ENCODE measurements at places on chromosomes 7 and 10.

DNA sequence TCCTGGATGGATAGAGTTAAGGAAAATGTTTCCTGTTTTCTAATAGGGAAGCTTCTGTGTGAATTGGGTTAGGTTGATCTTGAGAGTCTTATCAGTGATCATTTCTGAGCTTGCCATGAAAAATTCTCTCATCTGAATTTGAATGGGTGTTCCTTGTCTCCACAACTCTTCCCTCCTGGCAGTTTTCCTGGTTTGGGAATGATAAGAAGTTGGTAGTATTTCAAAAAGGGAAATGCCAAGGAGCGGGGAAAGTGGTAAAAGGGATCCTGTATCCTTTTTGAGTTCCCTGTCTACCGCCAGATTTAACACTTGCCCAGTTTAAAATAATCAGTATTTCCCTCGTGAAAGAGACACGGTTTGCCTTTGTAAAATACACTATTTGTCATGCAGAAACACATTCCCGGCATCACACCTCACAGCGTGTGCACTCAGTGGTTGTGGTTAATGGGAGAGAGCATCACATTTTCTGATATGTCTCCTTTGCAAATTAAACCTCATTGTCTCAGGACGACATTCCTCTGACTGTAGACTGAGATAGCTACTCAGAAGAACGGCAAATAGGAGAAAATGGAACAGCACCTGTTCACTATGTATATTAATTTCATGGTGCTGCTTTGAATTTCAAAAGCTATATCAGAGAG lies 113.2 kb upstream of the IFRD1 start:
- no peak for DNase-seq

- DNase-seq, result no peak
Measured at GRCh38 chr10:97157578-97158095, 28.1 kb downstream of the SLIT1 start.

DNA sequence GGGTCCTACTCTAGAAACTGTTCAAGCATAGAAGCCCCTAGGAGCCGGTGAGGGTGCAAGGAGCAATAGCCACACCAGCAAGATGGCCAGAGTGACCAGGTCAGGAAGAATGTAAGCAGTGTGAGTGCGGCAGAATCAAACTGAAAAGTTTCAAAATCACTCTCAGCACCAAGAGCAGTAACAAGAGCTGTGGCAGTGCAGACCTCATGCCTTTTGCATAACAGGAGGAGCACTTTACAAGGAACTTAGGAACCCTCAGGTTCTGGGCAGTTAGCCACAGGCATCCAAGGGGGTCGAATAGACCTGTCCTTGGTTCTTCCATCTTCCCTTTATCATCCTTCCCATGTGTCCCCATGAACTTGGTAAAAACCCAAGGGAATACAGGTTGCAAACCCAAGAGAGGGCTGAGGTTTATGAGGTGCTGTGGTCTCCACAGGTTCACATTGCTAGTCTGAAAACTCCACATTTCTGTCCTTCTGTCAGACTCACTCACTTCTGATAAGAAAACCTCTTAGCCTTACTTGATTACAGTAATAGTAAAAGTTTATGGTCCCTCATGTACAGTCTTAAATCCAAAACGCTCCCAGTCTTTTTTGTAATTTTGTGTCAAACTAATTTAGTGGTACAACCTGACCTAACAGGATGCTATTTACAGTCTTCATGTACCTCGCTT lies 78.4 kb downstream of the PON1 start:
- DNase-seq, result no peak

- no peak for DNase-seq
Measured at GRCh38 chr10:74923556-74923955, 97.2 kb downstream of the KAT6B start.

- DNase-seq, result peak; percentile 41
Measured at GRCh38 chr10:69863580-69863979, 61.9 kb downstream of the COL13A1 start.

GRCh38 chr7:114678116-114678515 lies 243.8 kb upstream of the MDFIC start:
- DNase-seq, result no peak

GRCh38 chr10:4004144-4004543 lies 219.1 kb upstream of the KLF6 start:
- no peak for DNase-seq

DNA sequence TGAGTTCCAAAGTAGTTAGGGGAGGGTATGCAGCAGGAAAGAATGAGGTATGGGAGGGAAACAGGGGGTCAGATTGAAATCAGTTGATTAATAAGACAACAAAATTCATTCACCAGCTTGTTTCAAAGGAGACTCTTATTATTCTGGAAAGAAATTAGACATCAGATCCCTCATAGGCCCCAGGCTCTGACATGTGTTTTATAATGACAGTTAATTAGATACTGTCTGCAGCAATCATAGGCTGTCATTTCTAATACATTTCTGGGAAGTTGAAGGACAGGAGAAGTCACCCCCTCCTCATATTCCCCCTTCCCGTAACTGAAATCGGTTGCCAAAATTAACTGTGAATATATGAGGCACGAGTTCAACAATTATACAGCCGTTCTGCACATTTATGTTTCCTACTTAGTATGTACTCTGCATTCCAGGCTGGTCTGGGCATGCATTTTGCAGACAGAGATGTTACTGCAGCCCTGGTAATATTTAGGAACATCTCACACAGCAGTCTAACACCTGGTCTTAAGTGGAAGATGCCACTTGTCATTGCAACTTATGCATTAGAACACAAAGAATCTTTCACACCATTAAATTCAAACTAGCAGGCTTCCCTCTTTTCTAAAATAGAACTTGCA lies 355.2 kb upstream of the LRGUK start:
- no peak for DNase-seq

DNA sequence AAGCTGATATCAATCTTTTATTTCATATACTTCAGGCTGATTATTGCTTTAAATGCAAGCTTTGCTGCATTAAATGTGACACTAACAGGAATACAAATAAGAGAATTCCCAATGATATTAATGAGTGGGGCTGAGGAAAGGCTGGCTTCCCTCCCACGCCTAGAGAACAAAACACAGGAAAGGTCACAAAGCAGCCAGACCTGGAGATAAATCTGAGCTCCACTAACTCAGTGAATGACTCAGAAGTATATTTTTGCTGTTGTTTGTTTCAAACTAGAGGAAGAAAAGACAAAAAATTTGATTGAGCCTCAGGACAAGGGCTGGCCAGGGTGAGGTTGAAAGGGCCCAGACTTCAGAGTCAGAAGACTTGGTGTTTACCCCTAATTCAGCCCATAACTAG lies 88.1 kb downstream of the XPNPEP1 start:
- no peak for DNase-seq

DNA sequence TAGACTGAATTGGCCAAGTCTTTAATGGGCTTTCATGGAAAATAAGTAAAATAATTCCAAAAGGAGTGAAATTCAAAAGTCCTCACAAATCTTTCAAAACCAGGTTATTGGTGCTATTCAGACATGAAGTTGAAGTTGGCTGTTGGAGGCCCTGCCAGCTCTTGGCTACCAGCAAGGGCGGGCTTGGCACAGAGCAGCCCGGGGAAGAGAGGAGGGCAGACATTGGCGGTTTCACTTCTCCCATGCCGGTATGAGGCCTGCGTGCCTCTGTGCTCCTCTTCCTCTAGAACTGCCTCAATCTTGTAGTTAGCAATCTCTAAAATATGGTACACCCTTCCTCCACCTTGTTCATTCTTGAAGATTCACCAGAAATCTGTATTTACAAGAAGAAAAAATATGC lies 16.4 kb upstream of the NPS start:
- no peak for DNase-seq

DNA sequence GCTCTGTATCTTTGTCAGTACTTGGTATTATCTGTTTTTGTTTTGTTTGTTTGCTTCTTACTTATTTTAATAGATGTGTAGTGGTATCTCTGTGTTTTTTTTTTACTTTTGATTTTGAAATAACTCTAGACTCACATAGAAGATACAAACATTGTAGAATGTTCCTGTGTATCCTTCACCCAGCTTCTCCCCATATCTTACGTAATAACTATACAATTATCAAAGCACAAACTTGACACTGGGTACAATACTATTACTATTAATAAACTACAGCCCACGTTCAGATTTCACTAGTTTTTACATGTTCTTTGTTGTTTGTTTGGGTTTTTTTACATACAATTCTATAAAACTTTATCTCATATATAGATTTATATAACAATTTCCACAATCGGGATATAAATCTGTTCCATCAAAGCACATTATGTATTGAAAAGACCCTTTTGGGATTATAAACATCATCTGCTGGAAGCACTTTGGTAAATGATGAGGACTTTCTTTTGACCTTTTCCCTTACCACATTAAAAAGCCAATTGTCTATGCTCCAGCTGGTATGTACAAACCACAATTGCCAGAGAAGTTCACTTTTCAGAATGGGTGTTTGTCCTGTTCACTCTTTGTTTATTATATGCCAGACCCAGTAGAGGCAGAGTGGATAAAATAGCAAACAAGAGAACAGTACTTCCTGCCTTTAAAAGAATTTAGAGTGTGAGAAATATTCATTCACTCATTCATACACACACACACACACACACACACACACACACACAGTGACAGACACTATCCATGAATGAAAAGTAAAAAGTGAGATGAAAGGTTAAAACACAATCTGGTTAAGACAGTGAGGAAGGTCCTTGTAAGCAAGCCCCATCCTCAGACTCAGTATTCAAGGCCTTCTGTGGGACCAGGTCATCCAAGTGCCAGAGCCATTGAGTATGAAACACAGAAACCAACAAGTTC lies 113.0 kb downstream of the SGMS1 start:
- DNase-seq, result no peak

DNA sequence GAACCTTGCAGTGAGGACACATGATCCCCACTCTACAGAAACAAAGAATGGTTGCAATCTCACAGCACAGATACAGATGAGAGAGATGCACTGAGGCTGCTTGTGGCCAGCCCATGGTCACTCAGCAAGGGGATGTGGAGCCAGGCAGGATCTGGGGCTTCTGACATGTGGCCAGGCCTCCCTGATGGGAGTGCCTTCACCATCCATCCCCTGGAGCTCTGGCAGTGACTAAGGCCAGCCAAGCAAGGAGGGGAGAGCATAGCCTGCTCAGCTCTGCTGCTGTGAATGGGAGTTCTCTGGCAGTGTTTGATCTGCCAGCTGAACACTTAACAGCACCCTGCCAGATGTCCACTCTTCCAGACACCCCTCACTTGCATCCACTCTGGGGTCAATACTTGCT lies 19.8 kb downstream of the C10orf71 start:
- DNase-seq, result no peak

- DNase-seq, result no peak
Measured at GRCh38 chr10:125147971-125148439, 12.4 kb downstream of the CTBP2 start.

GRCh38 chr10:22712956-22713852 lies 1.2 kb downstream of the PIP4K2A start:
- DNase-seq, result no peak

DNA sequence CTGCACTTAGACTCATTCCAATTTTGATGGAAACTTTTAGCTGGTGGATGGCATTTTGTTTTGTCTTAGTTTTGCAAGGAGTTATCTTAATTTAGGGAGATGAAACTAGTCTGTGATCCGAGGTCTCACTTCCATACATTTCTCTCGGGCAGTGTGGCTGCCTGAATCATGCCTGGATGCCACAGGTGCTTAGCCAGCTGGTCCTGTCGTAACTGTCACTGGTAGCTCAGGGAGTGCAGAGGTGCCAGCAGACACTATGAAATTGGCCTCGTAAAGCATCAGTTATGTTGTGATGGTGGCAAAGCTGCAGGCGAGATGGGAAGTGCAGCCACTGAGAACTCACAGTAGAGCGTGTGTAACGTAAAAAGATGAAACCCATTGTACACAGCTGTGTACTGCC lies 74.9 kb downstream of the EGFR start:
- no peak for DNase-seq

DNA sequence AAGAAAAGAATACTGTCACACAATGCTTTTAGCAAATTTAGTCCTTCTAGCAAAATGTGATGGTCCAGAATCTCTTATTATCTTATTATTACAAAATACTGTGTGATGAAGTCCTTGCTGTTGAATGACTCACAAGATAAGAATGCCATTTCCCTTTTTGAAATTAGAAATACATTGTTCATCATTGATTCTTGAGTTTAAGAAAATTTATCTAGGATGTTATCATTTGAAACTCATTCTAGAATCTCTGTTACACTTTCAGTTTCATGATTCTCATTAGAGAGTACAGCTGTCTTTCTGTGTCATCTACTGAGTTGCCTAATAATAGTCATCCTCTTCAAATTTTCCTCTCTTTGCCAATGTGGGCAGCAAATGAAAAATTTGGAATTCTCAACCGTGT lies 9.6 kb downstream of the ZKSCAN5 start:
- DNase-seq, result no peak

GRCh38 chr10:24553051-24553612 lies 170.6 kb downstream of the ARHGAP21 start:
- no peak for DNase-seq

DNA sequence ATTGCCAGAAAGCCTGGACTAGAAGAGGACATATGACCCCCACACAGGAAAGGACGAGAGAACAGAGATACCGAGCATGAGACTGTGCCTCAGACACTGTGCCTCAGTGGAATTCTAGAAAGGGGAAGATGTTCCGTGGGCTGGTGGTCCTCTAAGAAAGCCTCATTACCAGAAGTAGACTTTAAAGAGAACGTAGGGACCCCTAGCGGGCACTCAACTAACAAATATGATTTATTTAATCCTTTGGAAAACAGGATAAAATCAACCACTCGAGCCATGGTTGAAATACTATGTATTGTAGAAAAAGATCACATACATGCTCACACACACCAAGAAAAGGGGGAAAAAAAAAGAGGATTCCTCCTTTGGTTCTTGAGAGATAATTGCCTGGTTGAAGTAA lies 701.2 kb upstream of the SORCS1 start:
- no peak for DNase-seq

DNA sequence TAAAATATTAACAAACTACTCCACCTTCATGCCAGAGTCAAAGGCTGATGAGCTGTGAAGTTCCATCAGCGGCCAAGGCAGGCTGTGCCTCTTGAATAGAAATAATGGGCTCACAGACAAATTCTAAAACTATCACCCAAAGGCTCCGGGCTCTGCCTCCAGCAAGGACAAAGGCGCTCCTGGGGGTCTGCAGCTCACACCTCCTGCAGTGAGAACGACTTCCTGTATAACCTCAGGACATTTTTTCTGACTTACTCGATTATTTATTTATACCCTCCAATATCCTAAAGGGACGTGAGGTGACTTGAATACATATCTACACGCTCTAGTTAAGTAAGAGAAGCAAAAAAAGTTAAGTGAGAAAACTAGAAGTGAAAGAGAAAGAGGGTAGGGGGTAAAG lies 500.7 kb downstream of the CCSER2 start:
- peak; percentile 35 for DNase-seq

GRCh38 chr10:98332623-98333269 lies 64.8 kb upstream of the LOXL4 start:
- no peak for DNase-seq

GRCh38 chr10:63644418-63645142 lies 123.4 kb downstream of the REEP3 start:
- peak; percentile 13 for DNase-seq

GRCh38 chr7:4764402-4765007 lies 10.9 kb upstream of the AP5Z1 start:
- DNase-seq, result no peak
